Activated CD8-positive, alpha-beta T cell treated with anti-CD3 and anti-CD28 coated beads, Interleukin-2, amount 10 ng/mL, durations not matched to agents 7 days and 5 days (primary cell): ENCODE measurements at places on chromosomes 7 and 10.
A peak's percentile ranks its signal among the peaks of the same experiment; 100 is the strongest.

GRCh38 chr7:47839381-47839780 is 108.9 kb downstream of the PKD1L1 start:
- DNase-seq: no peak

DNA sequence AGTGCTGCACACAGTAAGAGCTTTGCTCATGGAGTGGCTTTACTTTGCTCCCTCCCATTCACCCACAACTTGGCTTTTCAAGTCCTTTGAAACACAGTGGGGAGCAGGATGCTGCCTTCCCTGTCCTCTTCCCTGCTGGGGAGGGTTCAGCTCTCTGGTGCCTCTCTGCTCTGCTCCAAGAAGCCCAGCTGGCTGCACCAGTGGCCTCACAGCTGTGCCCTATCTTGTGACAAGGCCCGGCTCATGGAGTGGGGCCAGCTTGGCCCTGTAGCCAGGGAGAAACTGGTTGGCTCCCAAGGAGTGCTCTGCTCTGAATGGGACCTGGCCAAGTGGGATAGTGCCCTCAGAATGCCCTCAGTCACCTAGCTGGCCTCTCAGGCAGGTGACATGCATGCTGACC is 212.3 kb upstream of the ZMIZ1 start:
- DNase-seq: no peak

- DNase-seq: no peak
Observed at GRCh38 chr7:51045319-51046102, 262.8 kb upstream of the GRB10 start.

DNA sequence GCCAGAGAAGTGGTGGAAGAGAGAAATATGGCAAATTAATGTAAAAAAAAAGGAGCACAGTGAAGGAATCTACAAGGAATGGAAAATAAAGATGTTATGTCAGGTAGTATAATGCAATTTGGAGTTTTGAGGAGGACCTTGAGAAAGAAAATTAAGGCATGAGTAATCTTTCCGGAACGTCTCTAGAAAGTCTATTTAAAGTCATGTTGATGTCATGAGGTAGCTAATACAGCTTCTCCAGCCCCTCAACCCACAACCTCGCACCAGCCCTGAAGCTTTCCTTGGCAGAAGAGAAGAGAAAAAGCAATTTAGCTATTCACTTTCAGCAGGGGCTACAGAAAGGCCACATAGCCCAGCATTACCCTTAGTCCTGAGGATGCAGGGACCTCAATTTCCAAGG is 22.5 kb downstream of the TRDMT1 start:
- no peak for DNase-seq

DNA sequence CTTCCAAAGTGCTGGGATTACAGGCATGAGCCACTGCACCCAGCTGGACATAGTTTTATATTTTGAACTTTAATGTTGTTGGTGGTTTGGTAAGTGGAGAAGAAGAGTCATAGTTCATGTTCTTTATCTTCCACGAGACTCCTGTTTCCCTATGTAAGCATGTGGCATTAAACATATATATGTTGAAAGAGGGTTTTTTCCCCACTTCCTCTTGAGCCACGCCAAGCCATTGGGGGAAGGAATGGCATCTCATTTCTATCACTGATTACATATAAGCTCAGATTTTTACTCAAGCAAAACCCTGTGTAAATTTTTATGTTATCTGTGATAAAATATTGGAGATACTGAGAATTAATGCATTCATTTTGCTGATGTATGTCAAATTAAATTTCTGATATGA is 300.4 kb downstream of the PHF14 start:
- no peak for DNase-seq

GRCh38 chr7:37342688-37343471 is 105.8 kb downstream of the ELMO1 start:
- peak; percentile 81 for DNase-seq

DNA sequence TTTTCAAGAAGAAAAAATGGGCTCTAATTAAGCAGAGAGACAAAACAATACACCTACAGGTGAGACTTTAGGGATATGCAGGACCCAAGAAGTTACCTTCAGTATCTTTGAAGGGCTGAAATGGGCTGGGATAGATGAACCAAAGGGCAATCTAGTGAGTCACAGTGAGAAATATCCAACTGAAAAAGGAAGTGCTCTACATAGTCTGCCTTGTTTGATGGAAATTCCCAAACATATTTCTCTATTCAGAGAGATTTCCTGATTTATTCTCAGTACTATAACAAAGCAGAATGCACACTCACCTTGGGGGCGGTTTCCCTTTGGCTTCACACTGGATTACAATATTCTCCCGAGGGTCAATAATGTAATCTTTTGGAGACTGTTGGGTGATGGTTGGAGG is 104.1 kb upstream of the LAMB4 start:
- no peak for DNase-seq

GRCh38 chr10:75427951-75428350 is 3.5 kb upstream of the LRMDA start:
- DNase-seq: no peak

GRCh38 chr10:22795546-22795945 is 81.2 kb upstream of the PIP4K2A start:
- DNase-seq: no peak

DNA sequence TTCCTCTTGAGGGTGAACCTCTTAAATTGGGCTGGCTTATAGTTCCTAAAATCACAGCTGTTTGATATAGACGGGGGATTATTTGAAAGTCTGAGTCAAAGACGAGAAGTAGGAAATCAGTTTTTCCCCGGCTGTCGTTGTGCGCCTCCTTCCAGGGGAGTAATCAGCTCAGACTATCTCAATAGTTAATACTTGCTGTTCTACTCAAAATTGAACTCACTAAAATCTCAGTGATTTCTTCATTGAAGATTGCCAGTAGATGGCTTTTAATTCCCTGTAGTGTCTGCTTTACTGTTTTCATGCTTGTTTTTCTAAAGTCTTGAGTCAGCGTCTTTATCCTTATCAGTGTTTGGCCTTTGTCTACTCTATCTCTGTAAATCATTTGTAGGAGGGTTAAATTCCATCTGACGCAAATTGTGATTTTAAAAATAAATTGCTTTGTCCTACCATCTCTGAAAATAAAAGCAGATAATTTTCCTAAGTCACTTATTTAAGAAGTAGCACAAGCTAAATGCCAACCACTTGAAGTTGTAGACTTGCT is 47.3 kb downstream of the CNNM2 start:
- DNase-seq: no peak

- no peak for DNase-seq
Observed at GRCh38 chr7:105741982-105742381, 134.4 kb downstream of the ATXN7L1 start.

GRCh38 chr10:17056781-17057428 is 72.7 kb downstream of the CUBN start:
- no peak for DNase-seq

DNA sequence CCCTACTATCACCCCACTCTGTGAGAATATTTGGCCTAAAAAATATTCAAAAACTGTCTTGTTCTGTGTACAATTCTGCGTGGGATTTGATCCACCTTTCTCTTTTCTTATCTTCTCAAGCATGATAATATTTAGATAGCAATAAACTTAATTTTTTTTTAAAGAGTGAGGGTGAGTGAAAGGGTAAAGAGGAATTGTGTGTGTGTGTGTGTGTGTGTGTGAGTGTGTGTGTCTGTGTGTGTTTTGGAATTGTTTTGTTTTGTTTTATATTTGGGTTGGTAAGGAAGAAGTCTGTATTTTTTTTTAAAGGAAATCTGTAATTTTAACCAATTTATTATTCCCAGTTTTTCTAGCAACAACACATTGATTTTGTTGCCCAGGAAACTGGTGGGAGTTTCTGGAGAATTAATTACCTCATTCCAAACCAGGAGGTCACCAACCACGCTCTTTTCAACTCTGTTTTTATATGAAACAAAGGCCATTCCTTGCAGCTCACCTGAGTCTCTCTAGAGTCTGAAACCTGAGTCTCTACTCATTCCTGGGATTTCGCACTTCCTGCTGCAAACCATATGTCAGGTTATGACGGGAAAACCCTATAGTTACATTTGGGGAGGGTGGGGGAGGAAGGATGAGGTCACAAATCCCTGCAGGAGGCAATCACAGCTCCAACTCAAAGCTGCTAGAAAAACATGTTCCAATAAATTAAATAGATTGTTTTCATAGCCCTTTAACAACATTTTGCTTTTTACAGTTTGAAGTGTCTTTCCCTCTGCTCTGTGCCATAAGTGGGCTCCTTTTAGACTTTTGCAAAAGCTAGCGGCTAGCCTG is 38.1 kb upstream of the XPNPEP1 start:
- no peak for DNase-seq

DNA sequence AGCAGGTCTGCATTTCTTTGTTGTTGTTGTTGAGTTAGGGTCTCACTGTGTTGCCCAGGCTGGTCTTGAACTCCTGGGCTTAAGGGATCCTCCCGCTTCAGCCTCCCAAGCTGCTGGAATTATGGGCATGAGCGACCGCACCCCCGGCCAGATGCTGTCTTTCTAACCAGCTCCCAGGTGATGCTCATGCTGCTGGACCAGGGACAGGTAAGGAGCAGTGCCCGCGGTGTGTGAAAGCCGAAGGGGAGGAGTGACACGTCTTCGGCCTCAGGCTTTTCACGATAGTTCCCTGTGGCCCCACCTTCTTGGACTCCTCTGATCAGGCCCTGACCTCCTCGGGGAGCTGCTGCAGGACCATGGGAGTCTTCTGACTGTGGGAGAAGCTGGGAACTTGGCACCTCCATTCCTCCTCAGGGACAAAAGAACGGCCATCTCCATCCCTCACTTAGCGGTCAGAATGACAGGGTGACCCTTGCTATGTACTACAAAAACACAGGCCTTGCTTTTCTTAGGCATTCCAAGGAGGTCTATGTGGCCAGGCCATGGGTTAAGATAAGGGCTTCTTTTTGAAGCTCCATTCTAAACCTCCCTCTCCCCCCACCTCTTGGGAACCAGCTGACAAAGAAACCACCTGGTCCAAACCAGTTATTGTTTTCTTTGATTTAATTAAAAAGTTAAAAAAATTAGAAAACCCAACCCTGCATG is 5.5 kb downstream of the SFRP5 start:
- no peak for DNase-seq

- no peak for DNase-seq
Observed at GRCh38 chr10:62749093-62749683, 55.3 kb upstream of the ADO start.

DNA sequence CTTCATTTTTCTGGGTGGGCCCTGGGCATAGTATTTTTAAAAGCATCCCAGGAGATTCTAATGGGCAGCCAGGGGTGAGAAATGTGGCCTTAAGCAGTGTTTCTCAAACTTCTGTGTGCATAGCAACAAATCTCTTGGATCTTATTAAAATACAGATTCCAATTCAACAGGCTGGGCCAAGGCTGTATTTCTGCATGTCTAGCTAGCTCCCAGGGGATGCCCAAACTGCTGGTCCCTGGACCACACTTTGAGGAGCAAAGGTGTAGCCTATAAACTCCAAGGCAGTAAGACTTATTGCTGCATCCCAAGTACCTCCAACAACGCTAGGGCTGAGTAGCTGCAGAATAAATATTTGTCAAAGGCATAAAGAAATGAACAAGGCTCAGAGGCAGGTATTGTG is 292.9 kb upstream of the ZMIZ1 start:
- DNase-seq: no peak

- no peak for DNase-seq
Observed at GRCh38 chr10:118958984-118959925, 70.3 kb upstream of the NANOS1 start.

DNA sequence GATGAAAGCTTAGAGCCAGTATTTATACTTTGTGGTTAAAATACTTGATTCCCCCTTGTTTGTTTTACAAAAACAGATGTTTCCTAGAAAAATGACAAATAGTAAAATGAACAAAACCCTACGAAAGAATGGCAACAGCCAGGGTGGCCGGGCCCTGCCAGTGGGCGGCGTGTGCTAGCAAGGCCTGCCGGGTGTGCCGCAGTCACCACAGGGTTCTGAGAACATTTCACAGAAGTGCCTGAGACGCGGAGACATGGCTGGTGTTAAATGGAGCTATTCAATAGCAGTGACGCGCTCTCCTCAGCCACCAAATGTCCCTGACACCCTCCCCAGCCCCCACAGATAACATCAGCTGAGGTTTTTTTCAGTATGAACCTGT is 14.5 kb downstream of the GPR146 start:
- no peak for DNase-seq

- no peak for DNase-seq
Observed at GRCh38 chr7:127911968-127912511, 119.2 kb downstream of the LRRC4 start.

- peak; percentile 56 for DNase-seq
Observed at GRCh38 chr7:50164559-50165170, 71.6 kb upstream of the ZPBP start.

GRCh38 chr7:101677391-101677790 is 48.3 kb upstream of the MYL10 start:
- DNase-seq: no peak

- no peak for DNase-seq
Observed at GRCh38 chr10:68700197-68700596, 20.8 kb upstream of the CCAR1 start.

DNA sequence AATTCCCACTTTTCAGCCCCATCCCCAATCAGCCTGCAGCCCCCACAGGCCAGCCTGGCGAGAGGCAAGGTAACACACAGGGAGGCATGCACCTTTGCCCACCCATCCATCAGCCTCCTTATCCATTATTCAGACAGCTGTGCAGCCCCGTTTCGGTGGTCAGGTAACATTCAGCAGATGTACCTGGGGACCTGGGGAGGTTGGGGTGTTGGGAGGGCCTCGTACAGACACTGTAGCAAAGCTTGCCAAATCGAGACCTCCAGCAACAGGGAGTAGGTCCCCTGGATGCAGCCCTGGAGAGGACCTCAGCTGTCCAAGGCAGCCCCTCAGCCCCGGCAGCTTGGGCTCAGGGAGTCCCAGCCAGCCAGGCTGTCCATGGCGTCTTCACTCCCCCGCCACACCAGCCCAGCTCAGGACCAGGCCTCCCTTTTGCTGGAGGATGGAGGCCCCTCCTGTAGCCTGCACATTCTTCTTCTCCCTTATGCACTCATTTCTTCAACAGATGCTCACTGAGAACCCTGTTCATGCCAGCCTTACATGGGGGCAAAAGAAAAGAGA is 8.5 kb upstream of the DRGX start:
- no peak for DNase-seq

- no peak for DNase-seq
Observed at GRCh38 chr10:24462291-24462813, 253.4 kb downstream of the KIAA1217 start.

- DNase-seq: no peak
Observed at GRCh38 chr7:94580601-94581000, 71.0 kb downstream of the CASD1 start.

DNA sequence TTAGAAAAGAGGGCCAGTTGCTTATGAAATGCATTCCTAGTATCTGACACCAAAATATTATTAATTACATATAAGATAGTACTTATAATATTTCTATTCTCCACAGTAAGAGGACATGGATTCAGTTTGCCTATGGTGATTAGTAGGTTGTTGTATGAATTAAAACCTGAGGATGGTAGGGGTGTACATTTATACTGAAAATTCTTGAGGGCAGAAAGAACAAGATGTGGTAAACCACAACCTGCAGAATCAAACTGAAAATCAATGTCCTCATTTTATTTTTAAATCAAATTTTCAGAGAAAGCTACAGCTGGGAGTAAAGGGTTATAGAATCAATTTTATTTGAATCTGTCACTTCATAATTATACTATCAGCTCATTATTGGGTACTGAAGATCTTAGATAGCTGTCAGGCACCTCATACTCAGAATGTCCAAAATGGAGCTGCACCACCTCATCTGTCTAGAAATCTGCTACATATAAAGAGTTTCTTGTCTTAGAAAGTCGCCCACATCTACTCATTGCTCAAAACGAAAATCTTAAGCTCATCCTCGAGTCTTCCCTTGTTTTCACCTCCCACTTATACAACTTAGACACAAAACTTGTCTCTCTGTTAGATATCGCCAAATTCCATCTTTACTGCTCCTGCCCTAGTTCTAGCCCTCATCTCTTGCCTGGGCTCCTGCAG is 65.4 kb downstream of the MYO3A start:
- no peak for DNase-seq

GRCh38 chr7:76060842-76061241 is 12.9 kb downstream of the MDH2 start:
- DNase-seq: no peak
